Bladder microvascular endothelial cell (primary cell): ENCODE measurements at places on chromosomes 1 and 21. TPM values are rescaled to one million over a fixed set of nuclear protein-coding genes. Genes with fewer than 3 reads are reported as not detected.

The RNF207 gene
- 4.2 and 15.5 TPM in 2 replicates for total RNA-seq

The GCSAML gene
- under 0.01 TPM in 1 of 2 replicates, not detected in the other for total RNA-seq

The CLCA4 gene
- total RNA-seq: not detected in 2 replicates

The POU3F1 gene
- not detected in 2 replicates for total RNA-seq

The FCAMR gene
- not detected in 2 replicates for total RNA-seq

The RGS7 gene
- 0.69 TPM in 1 of 2 replicates, not detected in the other for total RNA-seq

The BEND5 gene
- 0.16 and 0.94 TPM in 2 replicates for total RNA-seq

The LY9 gene
- not detected in 2 replicates for total RNA-seq

The PPIAL4G gene
- not detected in 2 replicates for total RNA-seq

The CFHR4 gene
- not detected in 2 replicates for total RNA-seq

The NUAK2 gene
- 2.9 and 16.2 TPM in 2 replicates for total RNA-seq

The LIN28A gene
- total RNA-seq: not detected in 2 replicates

The NAV1 gene
- 12.0 and 18.1 TPM in 2 replicates for total RNA-seq

The HSF2BP gene
- total RNA-seq: 0.32 and 0.76 TPM in 2 replicates

The IRF6 gene
- 1.5 and 1.9 TPM in 2 replicates for total RNA-seq

The RPL11 gene
- total RNA-seq: 1,057 and 1,406 TPM in 2 replicates

The ZNF695 gene
- total RNA-seq: 2.3 and 3.3 TPM in 2 replicates

The KCNC4 gene
- total RNA-seq: 3.9 and 5.4 TPM in 2 replicates

The TDRD5 gene
- total RNA-seq: not detected in 2 replicates

The NMNAT2 gene
- total RNA-seq: 0.32 and 0.82 TPM in 2 replicates

The SLC9C2 gene
- under 0.01 TPM in 1 of 2 replicates, not detected in the other for total RNA-seq

The GNAT2 gene
- 0.31 and 0.49 TPM in 2 replicates for total RNA-seq

The RRP1 gene
- 13.4 and 22.6 TPM in 2 replicates for total RNA-seq

The LRRC38 gene
- total RNA-seq: 1.4 TPM in 1 of 2 replicates, not detected in the other

The RAP1GAP gene
- under 0.01 and 0.31 TPM in 2 replicates for total RNA-seq

The MYOM3 gene
- under 0.01 and 0.06 TPM in 2 replicates for total RNA-seq

The WDR47 gene
- 13.3 and 24.1 TPM in 2 replicates for total RNA-seq

The FALEC gene
- not detected in 2 replicates for total RNA-seq

The MYBPH gene
- not detected in 2 replicates for total RNA-seq

The GLMN gene
- total RNA-seq: 5.5 and 6.0 TPM in 2 replicates

The GPR153 gene
- 0.65 and 3.1 TPM in 2 replicates for total RNA-seq

The LCE3D gene
- total RNA-seq: not detected in 2 replicates

The SERTAD4 gene
- total RNA-seq: 1.8 and 2.6 TPM in 2 replicates

The AIM2 gene
- total RNA-seq: not detected in 2 replicates

The TP73 gene
- under 0.01 and 0.13 TPM in 2 replicates for total RNA-seq

The RCSD1 gene
- 1.9 and 22.5 TPM in 2 replicates for total RNA-seq

The TMCC2 gene
- 0.81 and 4.3 TPM in 2 replicates for total RNA-seq

The CAMK1G gene
- total RNA-seq: not detected in 2 replicates

The SEMA4A gene
- 0.16 and 0.50 TPM in 2 replicates for total RNA-seq

The FCGR3A gene
- not detected in 2 replicates for total RNA-seq

The REN gene
- total RNA-seq: under 0.01 and 0.19 TPM in 2 replicates

The C1orf226 gene
- total RNA-seq: 0.32 and 0.50 TPM in 2 replicates

The OR2L3 gene
- total RNA-seq: not detected in 2 replicates

The HES2 gene
- 5.3 and 18.1 TPM in 2 replicates for total RNA-seq

The C2CD4D gene
- not detected in 2 replicates for total RNA-seq

The LAD1 gene
- total RNA-seq: 0.16 TPM in 1 of 2 replicates, not detected in the other

The FCGR1A gene
- not detected in 2 replicates for total RNA-seq

The PGLYRP3 gene
- total RNA-seq: 0.16 TPM in 1 of 2 replicates, not detected in the other

The HPCAL4 gene
- total RNA-seq: not detected in 2 replicates
